ENCODE measurements at places on chromosomes 5 and 9.

DNA sequence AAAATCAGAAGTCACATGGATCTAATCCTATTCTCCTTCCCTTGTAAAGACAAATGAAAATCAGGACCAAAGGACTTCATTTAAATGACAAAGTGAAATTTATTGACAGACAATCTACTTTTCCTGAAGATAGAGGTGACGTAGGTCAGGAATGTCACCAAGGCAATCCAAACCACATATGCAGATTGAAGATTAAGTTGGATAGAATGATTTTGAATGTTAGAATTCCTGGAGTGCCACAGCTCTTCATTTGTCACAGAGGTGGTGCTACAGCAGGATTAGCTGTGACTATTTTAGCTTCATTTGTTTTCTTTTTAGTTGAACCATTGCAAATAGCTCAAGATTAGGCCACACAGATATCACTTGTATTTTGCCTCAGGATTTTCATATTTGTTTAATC lies 736.0 kb upstream of the ARRDC3 start:
- DNase-seq = no peak

- no peak for DNase-seq
Measured at GRCh38 chr9:19998823-19999455, 210.1 kb upstream of the SLC24A2 start.

DNA sequence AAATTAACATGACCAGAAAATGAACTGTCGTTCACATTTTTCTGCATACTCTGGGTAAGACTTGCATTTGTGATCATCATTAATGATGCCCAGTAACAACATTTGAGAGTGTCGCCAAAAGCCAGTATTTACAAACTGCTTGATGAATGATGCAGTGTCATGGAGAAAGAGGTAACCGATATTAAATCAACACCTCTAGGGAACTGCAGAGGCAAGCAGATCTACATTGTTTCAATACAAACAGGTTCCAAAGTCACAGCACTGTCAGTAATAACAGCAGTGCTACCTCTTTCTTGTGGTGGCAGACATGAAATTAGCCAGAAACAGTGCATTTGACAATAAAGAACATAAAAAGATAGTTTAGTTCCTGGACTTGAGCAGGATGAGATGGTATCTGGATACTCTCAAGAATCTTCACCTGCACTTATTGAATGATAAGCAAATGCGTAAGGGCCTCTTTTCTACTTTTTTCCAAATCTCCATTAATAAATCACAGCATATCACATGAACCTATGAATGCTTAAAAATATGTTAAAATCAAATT lies 456.6 kb downstream of the ARHGEF28 start:
- no peak for DNase-seq

DNA sequence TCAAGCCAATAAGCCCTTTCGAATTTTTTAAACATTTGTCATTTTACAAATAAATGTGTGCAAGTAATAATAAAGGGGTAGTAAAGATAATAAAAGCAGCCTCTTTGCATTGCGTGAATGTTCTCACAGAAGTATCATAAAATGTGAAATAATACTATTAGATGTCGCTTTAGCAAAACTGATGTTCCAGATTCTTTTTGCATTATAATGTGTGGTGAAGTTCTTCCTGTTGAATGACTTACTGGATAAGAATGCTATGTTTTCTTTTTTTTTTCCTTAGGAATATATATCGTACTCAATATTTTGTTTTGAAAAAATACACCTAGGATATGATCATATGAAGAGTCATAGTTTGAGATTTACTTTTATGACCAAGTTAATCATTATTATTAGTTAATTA lies 85.2 kb upstream of the CDH12 start:
- DNase-seq = no peak

GRCh38 chr9:82346040-82346439 lies 357.5 kb downstream of the SPATA31D1 start:
- DNase-seq = no peak

DNA sequence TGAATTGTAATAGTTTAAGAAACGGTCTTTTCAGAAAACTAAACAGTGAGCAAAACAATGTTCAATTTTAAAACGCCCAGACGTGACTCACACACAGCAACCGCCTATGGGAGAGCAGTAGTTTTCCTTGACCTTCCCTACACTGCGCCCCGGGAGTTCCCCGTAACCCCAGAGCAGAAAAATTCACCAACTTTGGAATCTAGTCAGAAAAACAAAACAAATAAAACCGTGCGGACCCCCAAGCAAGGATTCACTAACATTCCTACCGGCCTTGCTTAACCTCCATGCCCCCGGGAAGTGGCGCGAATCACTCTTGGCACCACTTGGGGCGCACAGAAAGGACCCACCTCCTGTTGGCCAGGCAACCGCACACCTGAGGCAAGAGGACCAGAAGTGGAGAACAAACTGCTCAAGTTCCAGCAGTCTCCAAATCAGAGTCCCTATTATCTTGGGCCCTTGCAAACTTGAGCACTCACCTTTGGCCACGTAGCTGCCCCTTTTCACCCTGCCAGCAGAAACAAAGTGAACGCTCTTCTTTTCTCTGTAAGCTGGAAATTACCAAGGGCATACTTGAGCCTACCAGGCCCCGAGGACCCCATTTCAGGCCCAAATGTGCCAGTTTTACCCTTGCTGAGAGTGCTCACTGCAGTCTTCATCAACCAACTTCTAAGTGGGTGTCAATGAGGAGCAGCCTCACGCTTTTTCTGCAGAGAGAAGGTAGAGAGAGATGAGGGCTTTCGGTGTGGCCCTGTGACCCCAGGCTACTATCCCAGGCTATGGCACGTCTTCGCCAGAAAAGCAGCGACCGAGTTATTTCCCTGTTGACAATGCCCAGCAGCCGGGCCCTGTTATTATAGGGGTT lies 189.7 kb downstream of the MEF2C start:
- no peak for DNase-seq

DNA sequence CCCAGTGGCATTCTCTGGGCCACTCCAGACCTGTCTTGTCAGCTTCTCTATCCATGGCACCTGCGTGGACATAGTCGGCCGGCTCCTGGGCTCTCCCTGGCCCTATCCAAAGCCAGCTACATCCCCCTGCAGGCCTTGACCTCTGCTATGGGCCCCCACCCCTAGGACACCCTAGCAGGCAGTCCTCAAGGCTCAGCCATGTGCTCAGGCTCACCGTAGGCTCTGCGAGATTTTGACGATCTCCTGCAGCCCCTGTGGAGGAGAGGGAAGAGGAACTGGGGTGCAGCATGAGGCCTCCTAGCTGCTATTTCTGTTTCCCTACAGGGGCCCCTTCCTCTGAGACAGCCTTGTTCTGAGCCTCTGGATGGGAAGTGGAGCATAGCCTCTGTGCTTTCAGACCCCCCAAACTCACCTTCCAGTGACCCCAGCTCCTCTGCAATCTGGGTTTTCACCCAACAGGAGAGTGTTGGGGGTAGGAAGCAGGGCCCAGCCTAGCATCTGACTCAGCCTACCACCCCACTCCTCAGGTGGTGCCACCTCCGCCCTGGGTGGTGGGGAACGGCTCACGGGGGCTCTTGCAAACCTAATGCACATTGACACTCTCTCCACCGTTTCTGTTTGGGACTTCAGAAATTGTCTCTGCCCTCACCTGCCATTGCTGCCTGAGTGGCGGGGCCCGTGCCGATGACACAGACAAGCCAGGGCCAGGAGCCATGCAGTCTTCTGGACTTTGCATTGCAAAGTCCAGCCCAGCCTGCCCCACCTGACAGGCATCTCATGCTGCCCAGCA lies 36.7 kb downstream of the HRH2 start:
- DNase-seq = no peak

DNA sequence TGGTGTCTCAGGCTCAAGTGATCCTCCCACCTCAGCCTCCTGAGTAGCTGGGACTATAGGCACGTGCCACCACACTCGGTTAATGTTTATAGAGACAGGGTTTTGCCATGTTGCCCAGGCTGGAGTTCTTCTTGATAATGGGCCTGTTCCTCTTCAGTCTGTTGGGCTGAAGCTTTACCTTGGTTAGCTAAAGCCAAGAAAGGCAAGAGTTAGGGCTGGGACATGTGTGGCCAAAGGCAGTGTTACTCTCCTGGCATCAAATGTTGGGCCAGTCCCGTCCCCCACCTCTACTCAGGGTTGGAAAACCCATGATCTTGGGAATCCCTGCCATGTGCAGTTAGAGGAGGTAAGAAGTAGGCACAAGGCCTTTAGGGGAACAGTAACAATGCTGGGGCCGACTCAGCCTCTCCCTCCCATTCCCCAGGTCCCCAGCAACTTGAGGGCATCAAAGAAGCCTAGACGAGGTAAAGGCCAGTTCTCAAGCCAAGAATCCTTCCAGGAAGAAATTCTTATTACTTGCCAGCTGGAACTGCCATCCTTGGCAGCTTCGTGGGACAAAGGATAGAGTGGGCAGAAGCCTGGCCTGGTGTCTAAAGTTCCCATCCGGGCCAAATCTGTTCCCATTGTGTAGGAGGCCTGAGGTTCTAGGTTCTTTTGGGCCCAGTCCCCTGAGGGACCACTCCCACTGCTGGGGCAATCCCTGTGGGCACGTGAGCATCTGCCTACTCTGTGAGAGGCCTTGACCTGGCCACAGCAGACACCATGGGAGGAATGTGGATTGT lies 4.5 kb downstream of the EGR1 start:
- DNase-seq = no peak

- DNase-seq = no peak
Measured at GRCh38 chr5:130043834-130044233, 139.6 kb downstream of the CHSY3 start.

- DNase-seq = no peak
Measured at GRCh38 chr5:59685191-59685530, 208.4 kb downstream of the PDE4D start.

DNA sequence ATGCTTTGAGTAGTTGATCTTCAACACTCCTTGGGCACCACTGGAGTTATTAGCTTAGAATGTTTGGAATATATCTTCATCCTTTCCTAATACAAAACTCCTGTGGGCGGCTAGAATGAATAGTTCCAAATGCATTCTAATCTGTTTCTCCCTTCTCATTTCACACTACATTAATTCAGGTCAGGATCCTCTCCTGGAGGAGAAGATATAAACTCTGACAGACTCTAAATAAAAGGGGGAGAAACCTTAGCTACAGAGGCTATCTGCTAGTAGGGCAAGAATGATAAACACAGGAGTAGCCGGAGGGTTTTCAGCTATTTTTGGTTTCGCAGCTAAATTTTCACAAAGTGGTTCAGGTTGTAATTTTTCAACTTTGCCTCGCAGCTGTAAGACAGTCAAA lies 45.2 kb upstream of the FAM240B start:
- no peak for DNase-seq

GRCh38 chr5:22539762-22540161 lies 313.4 kb downstream of the CDH12 start:
- DNase-seq = no peak

DNA sequence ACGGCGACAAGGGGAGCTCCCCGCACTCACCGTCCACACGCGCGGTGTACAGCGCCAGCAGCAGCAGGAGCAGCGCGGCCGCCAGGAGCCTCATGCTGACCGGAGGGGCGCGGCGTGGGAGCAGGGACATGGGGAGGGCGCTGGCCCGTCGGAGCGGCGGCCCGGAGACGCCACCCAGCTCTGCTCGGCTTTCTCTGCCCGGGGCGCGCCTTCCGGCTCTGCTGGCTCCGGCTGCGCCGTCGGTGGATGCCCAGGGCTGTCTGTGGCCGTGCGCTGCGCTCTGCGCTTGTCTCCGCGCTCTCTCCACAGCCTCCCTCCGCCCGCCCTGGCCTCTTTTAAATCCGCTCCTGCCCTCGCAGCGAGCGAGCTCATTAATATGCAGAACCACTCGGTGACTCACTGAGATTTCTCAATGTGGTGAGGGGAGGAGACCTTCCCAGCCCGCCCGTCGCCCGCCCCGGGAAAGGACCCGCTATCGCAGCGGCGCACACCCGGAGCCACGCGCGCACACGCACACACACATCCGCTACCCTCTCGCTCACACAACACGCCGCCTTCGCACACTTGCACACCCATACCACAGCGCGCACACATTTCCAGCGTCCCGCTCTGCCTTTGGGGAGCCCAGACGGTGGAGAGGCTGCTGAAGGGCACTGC lies at the start of gene CXCL14:
CXCL14 (minus strand) TSS at position 307 of the 657 bp plus-strand sequence; CDS start at position 94, 213 bp downstream.
- no peak for DNase-seq

DNA sequence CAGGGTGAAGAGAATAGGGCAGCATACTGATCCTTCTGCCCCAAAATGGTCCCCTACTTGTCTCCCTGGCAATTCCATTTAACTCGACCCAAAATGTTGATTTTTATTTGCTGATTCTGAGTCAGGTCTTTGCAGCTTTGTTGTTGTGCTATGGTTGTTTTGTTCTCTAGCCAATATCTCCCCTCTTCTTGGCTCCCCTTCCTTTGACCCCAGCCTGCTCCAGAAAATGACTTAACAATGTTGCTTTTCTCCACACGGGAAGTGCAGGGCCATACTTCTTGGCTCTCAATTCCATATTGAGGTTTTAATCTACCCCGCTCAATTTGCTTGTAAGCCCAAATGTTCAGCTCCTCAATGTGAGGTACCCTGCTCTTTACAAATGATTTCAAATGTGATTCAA lies 330.0 kb downstream of the RASEF start:
- no peak for DNase-seq

- DNase-seq = no peak
Measured at GRCh38 chr5:150298701-150299451, 3.8 kb downstream of the ARSI start.

DNA sequence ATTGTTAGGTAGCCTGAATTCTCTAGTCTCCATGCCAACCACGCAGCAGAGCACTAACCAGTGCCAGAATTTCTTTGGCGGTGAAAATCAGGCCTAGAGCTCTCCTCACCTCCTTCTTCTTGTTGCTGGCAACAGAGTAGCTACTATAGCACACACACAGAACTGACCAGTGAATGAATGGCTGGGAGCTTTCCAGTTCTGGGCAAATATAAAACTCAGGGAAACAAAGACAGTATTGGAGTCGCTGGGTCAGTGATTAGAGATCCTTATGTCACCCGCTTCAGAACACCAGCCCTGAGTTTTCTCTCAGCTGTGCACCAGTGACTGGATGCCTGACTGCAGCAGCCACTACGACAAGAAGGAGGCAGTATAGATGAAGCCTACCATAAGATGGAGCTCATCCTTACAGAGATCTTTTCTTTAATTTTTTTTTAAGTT lies 26.9 kb upstream of the FEM1C start:
- DNase-seq = no peak

- DNase-seq = no peak
Measured at GRCh38 chr9:133874060-133874657, 118.0 kb downstream of the VAV2 start.

DNA sequence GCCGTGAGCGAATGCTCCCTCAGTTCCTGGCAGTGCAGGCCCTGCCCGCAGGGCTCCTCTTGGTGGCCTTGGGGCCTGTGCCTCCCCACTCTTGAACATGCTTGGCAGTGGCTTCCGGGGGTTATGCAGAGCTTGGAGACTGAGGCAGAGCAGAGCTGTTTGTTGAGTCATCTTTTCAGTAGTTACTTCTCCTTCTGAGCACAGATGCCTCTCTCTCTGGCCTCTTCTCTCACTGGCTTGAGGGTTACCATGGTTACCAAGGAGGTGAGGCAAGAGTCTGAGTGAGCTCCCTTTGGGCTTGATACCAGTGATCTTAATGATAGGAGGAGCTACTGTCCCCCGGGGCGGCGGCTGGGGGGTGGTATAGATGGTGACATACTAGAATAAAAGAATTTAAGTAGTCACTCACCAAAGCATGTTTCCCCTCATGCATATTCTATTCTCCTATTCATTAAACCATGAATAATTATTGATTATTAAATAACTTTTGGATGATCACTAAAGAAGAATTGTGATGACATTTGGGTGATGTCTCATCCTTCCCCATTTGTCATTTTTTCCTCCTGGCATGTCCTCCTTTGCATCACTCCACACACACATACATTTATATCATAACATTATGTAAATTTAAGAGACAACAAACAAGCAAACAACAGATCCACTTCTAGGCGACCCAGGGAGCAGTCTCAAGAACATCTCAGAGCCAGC lies 111.1 kb downstream of the ARHGAP26 start:
- no peak for DNase-seq

GRCh38 chr9:113258282-113258681 lies 17.1 kb downstream of the CDC26 start:
- no peak for DNase-seq
